ENCODE measurements at places on chromosomes 11 and 22.

DNA sequence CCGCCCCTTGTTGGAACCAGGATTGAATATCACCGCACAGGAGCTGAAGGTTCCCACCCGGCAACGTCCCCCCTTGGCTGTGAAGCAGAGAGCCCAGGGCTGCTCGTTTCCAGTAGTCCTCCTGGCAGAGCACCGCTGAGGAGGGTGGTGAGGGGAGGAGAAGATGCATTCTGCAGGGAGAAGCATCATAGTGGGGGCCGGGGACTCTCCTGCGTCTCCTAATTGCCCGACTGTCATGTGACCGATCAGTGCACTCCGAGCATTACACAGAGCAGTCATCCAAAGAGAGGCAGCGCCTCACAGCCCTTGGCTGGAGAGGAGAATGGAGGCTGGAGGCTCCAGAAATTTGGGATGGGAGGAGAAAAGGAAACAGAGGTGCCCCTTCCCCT, 85.0 kb upstream of the SEPTIN5 start:
- DNase-seq: no peak

DNA sequence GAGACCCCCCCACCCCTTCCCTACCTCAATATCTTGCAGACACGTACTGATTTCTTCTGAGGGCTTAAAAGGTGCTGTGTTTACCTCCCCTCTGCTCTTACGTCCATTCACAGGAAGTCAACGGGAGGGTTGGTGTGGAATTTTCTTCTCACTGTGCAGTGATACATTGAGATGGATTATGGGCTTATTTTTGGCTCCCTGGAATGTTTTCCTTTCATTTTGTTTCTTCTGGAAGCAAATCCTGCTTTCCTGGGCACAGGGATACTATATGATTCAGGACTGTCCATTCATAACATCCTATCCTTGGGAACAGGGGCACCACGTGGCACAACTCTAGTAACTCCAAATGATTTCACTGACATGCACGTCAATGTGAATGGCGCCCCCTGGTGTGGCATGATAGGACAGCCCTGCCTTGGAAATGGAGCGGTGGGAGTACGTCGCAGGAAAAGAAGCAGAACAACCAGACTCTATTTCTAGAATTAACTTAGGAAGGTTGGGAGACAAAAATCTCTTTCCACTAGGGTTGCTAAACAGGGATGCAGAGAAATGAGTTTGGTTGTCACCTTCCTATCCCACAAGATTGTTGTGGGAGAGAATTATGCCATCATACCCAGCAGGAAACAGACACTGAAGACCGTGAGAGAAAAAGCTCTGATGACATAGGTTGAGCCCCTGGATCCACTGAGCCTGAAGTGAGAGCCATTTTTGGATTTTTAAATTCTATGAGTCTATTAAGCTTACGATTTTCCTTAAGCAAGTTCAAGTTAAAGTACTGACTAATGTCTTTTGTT, 146.5 kb upstream of the RAG2 start:
- DNase-seq: peak; percentile 62

- DNase-seq: no peak
Measured at GRCh38 chr11:12007769-12008737, at the start of gene DKK3. TSS of gene DKK3 (minus strand) at chr11:12008626. CDS start at chr11:12008582, 44 bp downstream.

- DNase-seq: no peak
Measured at GRCh38 chr11:118265954-118266353, 1.9 kb upstream of the MPZL2 start.

GRCh38 chr11:14644226-14645014, 816 bp downstream of the PDE3B start:
- peak; percentile 24 for DNase-seq

DNA sequence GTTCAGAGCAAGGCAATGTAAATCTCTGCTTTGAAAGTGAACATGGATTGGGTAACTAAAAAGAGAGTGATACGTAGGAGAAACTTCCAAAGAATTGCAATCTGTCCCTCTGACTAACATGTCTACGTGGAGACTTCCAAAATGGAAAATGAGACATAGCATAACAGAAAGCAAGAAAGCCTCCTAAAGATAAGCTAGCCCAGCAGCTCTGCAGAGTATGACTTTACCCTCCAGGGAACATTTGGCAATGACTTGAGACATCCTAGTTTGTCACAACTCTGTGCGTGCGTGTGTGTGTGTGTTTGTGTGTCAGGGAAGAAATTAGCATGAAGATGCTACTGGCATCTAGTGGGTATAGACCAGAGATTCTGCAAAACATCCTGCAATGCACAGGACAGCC, 817.4 kb downstream of the NTM start:
- DNase-seq: no peak
